Peyer's patch (tissue), 4 donors: ENCODE measurements at places on chromosomes 7 and 10. TPM values are rescaled to one million over a fixed set of nuclear protein-coding genes. Genes with fewer than 3 reads are reported as not detected.

The ANKRD2 gene
- not detected for total RNA-seq

GRCh38 chr7:90312745-90313144 is 8.4 kb downstream of the FAM237B start:
- no peak for DNase-seq

DNA sequence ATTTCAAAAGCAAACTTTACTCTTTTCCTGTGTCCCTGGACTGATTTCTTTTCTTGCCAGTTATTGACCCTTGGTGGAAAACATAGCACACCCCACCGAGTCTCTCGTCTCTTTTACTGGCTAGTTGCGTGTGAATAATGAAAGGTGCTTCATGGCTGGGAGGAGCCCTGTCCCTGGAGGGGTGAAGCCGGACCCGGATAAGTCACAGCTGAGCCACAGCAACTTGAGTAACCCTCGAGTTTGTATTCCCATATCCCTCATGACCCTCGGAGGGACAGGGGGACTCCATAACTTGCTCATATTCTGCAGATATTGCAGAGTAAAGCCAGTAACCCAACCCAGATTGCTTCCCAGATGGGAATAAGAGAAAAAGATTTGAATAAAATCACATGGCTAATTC is 147.5 kb upstream of the FRMD4A start:
- DNase-seq, result no peak

The C10orf105 gene
- total RNA-seq, result not detected

DNA sequence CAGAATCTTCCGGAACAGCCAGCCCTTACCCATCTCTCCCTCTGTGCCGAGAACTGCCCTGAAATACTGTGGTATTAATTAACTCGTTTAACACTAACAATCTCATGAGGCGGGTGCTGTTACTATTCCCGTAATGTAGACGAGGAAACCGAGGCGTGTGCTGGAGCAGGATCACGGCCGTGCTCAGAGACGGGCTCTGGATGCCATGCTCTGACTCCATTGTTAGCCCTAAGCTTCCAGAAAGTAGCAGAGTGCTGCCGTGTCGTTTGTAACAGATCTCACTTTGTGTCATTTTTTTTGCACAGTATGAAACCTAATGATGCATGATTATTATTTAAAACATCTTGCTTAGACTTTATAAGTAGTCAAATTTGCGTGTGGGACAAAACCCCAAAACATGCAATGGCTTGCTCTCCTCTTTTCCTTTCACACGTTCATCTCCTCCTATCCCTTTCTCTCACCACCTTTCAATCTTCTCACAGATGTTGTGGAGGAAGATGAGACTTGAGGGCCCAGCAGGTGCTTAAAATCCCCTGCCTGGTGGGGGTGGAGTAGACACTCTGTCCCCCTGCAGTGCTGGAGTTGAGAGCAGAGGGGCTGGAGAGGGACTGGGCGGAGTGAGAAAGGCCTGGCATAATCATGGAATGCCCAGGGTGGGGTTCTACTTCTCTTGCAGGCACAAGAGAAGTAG is 482 bp upstream of the ACTR3C start:
- no peak for DNase-seq

GRCh38 chr7:116525913-116526861 is 1.4 kb downstream of the CAV1 start:
- peak; percentile 61 for DNase-seq

DNA sequence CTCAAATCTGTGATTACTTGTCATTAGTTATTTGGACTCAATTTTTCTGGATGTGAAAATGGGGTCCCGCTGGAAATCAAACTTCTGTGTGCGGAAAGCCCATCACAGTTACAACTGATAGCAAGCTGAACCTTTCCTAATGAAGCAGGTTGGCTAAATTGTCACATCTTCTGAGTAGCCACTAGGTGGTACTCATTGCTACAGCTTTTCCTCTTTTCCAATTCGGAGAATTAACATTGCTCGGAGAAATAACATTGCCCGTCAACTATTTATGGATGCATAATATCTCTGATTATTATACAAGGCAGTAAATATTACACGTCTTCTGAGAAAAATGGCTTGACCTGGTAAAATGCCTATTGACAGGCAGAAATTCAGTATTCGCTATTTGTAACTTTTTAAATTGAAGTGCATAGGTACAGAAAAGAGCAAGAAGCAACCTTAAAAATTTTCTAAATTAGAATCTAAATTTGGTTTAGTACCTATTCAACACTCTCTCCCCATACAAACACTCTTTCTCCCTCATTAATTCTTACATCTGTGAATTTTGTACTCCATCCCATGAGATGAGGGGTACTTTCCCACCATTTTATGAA is 17.3 kb upstream of the BLOC1S2 start:
- no peak for DNase-seq

The SPAG6 gene
- not detected for total RNA-seq

The TRIM56 gene
- 40.5 TPM for total RNA-seq

DNA sequence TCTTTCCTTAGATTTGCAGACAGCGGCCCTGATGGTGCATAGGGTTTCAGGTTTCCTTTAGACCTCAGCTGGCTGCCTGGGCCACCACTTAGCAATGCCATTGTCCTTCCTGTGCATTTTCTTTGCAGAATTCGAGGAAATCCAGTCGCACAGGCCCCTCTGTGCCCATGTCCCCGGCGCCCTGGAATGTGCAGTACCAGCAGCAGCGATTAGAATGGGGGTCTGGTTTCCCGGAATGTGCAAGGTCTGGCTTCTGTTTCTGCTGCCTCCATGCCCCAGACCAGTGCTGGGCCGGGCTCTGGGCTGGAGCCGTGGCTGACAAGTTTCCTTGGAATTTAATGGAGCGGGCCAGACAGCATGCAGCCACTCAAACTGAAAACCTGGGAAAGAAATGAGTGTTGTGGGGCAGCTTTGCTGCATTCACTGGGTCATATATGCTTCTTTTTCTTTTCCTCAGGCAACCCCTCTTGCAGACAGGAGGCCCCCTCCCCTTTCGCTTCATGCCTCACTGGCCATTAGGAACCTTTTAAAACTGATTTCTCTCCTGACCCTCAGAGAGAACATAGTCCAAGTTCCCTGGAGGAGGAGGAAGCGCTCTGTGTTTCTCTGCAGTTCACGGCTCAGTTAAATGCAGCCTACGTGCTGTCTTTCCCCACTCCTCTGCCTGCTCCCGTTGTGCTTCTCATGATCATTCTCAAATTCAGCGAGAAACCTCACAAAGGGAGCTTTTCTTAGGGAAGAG is 14.4 kb downstream of the HTRA1 start:
- DNase-seq, result no peak

The COBL gene
- total RNA-seq, result 129 TPM

- no peak for DNase-seq
Observed at GRCh38 chr7:129689995-129690581, 78.6 kb downstream of the NRF1 start.

The AMZ1 gene
- not detected for total RNA-seq

- no peak for DNase-seq
Observed at GRCh38 chr7:35241884-35242283, 12.0 kb downstream of the TBX20 start.

GRCh38 chr10:53601260-53601875 is 828.8 kb upstream of the MBL2 start:
- DNase-seq, result no peak

DNA sequence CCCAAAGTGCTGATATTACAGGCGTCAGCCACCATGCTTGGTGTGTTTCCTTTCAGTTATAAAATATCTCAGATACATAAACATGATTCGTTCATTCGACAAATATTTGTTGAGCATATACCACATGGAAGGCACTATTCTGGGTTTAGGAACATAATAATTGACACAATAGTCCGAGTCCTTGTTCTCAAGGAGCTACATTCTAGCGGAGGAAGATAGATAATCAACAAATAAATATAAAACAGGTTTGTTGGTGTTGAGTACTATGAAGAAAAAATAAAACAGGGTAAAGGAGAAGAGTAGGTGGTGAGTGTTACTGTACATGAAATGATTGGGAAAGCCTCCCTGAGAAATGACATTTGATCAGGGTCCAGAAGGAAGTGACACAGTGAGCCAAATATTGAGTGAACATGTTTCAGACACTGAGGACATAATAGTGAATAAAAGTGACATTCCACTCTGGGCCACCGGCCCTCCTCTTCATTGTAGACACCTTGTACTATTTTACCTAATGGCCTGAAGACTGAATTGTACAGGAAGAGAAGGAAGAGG is 6.9 kb upstream of the HILPDA start:
- DNase-seq, result no peak

DNA sequence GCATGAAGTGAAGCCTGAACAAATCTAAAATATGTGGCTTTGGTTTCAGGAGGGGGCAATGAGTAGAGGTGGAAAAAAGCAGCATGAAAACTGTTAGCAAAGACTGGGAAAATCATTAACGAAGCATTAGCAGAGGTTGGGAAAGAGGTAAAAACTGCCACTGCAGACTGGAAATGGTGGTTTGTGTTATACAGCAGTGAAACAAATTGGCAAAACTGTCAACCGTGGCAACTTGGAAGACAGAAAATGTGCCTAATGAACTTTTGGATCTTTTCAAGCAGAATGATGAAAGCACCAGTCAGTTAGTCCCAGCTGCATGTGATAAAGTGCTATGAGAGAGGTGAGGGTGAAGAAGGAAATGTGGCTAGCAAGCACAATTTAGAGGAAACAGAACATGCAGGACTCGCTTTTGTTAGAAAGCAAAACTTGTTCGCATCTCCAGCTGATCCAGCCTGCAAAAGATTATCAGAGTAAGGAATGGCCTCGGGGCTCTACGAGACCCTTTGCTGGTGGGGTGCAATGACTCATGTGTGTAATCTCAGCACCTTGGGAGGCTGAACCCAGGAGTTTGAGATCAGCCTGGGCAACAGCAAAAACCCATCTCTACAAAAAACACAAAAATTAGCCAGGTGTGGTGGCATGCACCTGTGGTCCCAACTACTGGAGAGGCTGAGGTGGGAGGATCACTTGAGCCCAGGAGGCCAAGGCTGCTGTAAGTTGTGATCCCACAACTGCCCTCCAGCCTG is 45.7 kb downstream of the SKIDA1 start:
- no peak for DNase-seq

The TAS2R41 gene
- total RNA-seq, result not detected

- no peak for DNase-seq
Observed at GRCh38 chr7:29484280-29484679, 79.4 kb upstream of the PRR15 start.

The MARCHF5 gene
- 22.1 TPM for total RNA-seq

GRCh38 chr7:135828604-135829003 is 80.0 kb upstream of the FAM180A start:
- DNase-seq, result no peak

The FAM13C gene
- total RNA-seq, result 2.7 TPM

DNA sequence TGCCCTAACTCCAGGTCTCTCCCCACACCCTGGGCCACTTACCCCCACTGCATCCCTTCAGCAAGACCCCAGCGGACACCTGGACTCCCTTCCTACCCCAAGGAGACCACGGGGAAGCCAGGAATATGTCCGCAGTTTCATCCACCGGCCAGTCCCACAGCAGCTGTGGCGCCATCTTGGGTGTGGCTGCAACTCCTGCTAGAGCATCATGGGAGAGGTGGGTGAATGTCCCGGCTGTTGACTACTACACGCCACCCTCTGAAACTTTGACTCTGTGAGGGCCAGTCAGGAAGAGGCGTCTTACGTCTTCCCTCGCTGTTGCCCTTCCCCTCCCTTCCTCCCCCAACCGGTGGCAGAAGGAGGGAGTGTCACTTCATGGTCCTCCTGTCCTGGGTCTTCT is 238.3 kb upstream of the RNF32 start:
- no peak for DNase-seq

DNA sequence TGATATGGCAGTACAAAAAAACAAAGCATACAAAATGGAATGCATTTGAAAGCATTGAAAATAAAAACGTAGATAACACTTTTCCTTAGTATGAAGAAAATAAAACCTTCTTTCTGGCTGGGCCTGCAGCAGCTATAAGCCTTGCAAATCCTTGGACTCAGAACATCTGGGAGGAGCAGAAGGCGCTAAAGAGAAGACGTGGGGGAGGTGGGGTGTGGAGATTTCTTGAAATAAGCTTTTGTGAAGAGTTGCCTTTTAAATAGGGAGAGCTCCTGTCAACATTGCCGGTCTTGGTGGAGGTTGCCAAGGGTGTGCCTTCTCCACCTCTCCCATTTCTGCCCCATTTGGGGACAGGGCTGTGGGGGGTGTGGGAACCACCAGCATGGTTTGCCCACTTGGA is 128.7 kb downstream of the TMEM178B start:
- no peak for DNase-seq

DNA sequence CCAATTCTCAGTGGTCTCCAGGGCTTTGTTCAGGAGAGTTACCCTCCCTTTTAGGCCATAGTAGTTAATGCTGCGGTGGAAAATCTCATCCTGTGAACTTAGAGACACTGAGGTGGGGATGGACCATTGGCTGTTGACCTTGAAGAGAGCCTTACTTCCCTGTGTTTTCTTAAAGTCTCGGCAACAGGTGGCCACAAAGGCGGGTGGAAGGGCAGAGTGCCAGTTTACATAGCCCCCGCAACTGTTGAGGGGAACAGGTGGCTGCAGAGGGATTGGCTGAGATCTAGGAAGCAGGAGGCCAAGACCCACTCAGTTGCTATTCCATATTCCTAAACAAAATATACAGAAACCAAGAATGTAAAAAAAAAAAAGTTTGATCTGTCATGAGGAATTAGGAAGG is 160.6 kb downstream of the ST7 start:
- DNase-seq, result no peak

The FFAR4 gene
- total RNA-seq, result 2.5 TPM

GRCh38 chr10:97784200-97784810 is 12.5 kb upstream of the SFRP5 start:
- no peak for DNase-seq

GRCh38 chr7:152513861-152514770 is 78.3 kb upstream of the KMT2C start:
- no peak for DNase-seq

The ADAM12 gene
- total RNA-seq, result 2.5 TPM

GRCh38 chr10:76459016-76459730 is 1027.7 kb downstream of the LRMDA start:
- no peak for DNase-seq
